A549 (cell line): ENCODE measurements at places on chromosomes 1 and 21. TPM values are rescaled to one million over a fixed set of nuclear protein-coding genes. Genes with fewer than 3 reads are reported as not detected.

UMODL1 gene
- polyA plus RNA-seq = not detected in 3 replicates

DNA sequence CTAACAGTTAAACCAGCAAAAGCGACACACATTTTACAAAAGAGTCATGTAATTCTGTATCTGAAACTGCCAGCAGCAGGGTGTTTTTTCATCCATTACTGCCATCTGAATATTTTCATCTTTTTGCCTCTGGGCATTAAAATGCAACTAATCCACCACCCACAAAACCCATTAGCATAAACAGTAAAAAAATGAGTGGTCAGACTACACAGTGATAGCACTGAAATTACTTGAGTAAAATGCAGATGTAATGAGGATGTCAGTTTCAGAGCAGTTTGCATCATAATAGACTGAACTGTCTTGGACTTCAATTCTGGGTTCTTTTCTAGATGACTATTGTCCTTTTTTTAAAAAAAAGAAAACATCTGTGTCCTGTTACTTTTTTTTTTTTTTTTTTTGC lies 132.3 kb downstream of the GABPA start:
- DNase-seq = no peak

GRCh38 chr1:221862971-221863370 lies 121.1 kb upstream of the DUSP10 start:
- DNase-seq = no peak

- peak; percentile 14 for DNase-seq
These were observed 76.9 kb upstream of the LYST start for GRCh38 chr1:235943581-235944114.

DNA sequence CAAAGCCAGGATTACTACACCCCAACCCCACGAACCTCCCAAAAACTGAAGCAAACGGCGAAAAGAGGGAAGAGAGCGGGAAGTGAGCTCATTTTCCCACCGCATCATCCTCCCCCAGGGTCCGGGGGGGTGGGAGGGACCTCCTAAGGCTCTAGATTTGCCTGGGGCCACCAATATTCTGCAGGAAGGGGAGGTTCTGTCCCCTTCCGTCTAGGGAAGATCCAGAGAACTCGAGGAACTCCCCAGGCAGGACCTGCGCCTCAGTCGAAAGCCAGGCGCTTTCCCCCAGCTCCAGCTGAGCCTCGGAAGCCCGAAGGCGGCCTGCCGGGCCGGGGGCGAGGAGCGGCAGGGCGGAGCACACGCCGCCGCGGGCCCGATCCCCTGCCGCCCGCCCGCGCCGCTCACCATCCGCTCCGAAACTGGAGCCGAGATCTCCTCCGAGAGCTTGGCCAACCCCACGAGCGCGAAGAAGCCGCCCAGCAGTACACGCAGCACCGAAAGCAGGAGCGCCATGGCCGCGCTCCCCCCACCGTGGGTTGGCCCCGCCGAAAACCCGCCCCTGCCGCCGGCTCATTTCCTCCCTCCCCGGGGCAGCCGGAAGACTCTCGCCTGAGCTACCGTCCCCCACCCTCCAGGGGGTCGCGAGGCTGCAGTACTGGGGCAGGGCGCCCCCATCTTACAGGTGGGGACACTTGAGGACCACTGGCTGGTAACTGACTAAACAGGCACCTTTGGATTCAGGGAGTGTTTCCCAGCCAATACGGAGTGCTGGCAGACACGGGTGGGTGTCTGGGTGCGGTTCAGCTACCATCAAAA lies at the start of gene TMEM35B:
TMEM35B (minus strand) TSS at position 555 of the 816 bp plus-strand sequence; CDS start at position 513, 42 bp downstream.
- peak; percentile 34 for DNase-seq
